ENCODE measurements at places on chromosomes 13 and 19.

GRCh38 chr13:113433391-113433916 lies 19.8 kb downstream of the ADPRHL1 start:
- no peak for DNase-seq

GRCh38 chr19:39097721-39098120 lies 13.6 kb downstream of the ACP7 start:
- DNase-seq: no peak

DNA sequence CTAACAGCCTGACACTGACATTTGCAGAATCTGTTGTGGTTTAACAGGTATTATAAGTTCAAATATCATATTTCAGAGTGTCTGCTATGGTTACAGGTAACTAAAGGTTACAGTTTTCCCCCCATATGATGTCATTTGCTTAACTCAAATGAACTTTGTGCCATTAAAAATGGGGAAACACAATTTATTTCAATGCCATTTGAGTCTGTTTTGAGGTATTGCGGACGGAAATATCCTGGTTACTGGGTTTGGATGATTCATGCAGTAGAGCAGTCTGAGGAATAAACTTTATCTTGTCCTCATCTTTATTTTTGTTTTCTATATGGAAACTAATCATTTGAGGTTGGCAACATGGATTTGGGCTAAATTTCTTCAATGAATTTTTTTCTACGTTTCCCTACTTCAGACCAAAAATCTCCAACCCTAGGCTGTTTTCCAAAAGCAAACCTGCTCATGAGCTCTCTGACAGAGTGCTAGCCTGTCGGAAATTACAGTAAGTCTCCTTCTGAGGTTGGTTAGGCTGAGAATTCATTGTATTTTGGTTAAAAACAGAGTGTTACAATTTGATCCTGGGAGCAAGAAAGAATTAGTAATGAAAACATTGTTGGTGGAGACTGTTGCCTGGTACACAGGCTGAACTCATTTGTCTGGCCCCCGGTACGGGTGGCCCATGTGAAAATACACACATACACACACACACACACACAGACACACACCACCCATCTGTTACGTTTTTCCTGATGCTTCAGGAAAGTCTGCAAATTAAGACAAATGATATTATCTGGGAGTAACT lies 66.1 kb downstream of the AKAP11 start:
- no peak for DNase-seq

- no peak for DNase-seq
Observed at GRCh38 chr13:36789061-36789460, 30.0 kb upstream of the RFXAP start.

DNA sequence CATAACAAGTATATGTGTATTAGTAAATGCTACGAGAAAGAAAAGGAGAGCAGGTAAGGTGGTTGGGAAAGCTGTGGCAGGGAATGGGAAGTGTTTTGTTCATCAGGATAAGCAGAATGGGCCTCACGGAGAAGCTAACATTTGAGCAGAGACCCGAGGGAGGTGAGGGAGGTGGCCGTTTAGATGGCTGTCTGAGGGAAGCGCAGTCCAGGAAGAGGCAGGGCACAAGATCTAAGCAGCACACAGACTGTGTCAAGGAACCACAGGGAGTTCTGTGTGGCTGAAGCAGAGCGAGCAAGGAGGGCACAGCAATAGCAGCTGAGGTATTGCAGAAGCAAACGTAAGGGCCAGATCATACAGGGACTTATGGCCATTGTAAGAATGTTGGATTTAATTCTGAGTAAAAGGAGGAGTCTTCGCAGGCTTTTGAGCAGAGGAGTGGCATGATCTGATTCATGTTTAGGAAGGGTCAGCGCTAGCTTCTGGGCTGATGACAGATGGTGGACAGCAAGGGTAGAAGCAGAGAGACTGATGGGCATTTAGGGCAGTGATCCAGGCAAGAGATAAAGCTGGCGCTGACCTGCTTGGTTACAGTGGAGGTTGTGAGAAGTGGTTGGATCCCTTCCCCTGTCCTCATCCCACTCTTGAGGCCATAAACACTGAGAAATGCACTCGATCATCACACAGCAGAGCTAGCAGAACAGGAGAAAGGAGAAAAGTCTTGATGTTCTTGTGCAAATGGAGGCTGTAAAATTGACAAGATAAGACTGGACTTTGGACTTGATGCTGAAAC lies 199.9 kb downstream of the LACC1 start:
- DNase-seq: no peak

- no peak for DNase-seq
Observed at GRCh38 chr13:110850840-110851239, 64.0 kb downstream of the ANKRD10 start.

DNA sequence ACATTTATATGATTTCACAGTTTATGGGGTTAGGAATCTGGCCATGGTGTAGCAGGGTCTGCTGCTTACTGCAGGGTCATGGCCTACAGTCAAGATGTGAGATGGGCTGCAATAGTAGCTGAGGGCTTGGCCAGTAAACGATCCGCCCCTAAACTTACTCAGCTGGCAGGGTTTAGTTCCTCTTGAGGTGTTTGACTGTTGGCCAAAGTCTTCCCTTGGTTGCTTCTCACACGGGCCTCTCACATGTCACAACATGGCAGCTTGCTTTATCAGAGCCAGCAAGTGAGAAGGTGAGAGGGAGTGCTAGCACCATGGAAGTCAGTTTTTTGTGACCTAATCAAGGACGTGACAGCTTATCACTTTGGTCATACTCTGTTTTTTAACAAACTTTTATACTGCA lies 77.1 kb downstream of the DNAJC3 start:
- DNase-seq: no peak

GRCh38 chr19:34431681-34432402 lies 3.7 kb downstream of the UBA2 start:
- DNase-seq: no peak

DNA sequence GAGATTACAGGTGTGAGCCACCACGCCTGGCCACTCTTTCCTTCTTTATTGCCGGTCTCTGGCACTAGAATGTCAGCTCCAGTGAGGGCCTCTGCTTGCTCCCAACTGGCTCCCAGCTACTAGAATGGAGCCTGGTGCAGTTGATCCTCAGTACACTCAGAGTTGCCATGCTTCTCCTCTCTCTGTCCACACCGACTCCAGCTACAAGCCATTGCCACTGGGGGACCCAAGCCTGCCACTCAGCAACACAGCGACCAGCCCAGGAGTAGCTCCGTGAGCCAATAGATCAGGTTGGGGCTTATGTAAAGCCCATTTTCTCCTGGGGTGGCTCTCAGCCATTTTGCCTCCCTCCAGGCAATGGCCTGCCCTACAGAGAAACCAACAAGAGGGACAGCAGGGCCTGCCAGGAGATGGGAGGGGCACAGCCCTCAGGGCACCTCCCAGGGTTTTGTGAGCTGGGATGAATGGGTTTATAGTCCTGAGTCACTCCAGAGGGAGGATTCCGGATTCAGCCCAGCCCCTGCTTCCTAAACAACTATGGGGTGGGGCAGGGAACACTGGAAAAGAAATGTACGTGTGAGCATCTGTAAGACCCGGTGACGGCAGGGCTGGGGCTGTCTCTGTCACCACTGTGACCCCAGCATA lies 36.5 kb downstream of the OPA3 start:
- DNase-seq: no peak

DNA sequence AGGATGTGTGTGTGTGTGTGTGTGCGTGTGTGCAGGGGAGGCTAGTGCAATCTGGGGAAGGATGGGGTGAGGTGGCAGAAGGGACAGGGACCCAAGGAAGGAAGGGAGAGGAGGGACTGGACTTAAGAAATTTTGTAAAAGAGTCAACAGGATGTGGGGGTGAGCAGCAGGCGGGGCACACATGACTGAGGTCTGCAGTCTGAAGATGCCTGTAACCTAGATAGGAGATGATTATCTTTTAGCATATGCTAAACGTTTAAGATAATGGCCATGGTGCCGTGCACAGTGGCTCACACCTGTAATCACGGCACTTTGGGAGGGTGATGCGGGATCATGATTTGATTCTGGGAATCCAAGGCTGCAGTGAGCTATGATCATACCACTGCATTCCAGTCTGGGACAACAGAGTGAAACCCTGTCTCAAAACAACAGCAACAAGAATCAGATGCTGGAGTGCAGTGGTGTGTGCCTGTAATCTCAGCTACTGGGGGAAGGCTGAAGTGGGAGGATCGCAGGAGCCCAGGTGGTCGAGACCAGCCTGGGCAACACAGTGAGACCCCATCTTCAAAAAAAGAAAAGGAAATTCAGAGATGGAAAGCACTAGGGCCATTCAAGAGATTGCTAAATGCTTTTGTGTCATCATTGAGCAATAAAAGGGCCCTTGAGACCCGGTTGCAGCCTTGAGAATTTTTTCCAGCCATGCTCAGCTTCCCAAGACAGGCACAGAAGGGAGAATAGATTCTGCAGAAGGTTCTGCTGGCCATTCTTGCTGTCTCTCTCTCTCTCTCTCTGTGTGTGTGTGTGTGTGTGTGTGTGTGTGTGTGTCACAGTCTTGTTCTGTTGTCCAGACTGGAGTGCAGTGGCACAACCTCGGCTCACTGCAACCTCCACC lies 3.8 kb upstream of the ZNF414 start:
- DNase-seq: no peak

DNA sequence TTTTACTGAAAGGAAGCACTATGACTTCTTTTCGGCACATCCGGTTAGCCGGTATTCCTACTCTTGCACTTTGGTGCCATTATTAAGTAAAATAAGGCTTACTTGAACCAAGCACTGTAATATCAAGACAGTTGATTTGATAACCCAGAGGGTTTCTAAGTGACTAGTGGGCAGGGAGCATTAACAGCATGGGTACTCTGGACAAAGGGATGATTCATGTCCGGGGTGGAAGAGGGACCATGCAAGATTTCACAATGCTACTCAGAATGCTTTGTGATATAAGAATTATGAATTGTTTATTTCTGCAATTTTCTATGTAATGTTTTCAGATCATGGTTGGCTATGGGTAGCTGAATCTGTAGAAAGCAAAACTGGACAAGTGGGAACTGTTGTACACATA lies 282.1 kb downstream of the TDRD3 start:
- no peak for DNase-seq

- DNase-seq: peak; percentile 82
Observed at GRCh38 chr19:42132851-42133528, 744 bp upstream of the POU2F2 start.

DNA sequence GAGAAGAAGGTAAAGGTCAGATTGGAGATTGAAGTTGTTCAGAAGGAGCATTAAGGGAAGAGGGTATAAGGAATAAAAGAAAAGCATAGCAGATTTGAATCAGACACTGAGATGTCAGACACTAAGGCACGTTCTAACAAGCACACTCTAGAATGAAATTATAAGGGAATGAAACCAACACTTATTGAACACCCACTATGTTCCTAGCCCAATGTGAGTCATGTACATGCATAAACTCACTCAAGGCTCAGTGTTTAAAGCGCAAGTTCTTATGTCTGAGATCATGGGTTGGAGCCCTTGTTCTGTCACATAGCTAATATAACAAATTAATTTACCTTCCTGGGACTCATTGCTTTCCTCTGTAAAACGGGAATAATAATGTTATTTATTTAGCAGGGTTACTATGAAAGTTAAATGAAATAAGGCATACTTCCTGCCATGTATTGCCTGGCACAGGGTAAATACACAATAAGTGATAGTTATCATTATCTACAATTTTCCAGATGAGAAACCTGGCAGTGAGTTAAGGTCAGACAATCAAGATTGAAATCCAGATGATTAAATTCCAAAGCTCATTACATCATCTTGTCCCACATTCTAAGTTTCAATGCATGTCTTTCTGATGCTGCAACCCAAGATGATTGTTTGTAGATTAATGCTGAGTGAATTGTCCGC lies 68.3 kb upstream of the DACH1 start:
- no peak for DNase-seq
